ENCODE measurements at places on chromosomes 4 and X. TPM values are rescaled to one million over a fixed set of nuclear protein-coding genes. Genes with fewer than 3 reads are reported as not detected.

CAPN6 gene
- total RNA-seq, result 126 TPM

SSX4B gene
- not detected for total RNA-seq

- no peak for DNase-seq
These were observed 3.2 kb downstream of the THAP9 start for GRCh38 chr4:82903737-82904136.

GRCh38 chr4:176256921-176257320, 12.1 kb downstream of the ASB5 start:
- no peak for DNase-seq

DNA sequence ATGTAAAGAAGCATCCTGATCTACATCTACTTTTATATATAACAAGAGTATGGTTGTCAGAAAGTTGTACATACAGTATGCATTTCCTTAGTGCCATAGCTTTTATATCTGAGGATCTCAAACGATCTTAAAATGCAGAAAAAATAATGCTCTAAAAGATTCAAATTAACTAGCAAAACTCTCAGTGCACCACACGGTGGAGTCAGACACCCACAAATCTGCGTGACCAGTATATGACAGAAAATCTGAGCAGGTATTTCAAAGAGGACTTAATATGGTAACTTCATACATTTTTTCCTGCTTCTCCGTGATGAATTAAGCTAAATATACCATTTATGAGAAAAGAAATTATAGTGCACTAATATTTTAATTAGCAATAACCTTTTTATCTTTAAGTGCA, 803.0 kb downstream of the DMD start:
- peak; percentile 2 for DNase-seq

GPRASP1 gene
- 2.3 TPM for total RNA-seq

DNA sequence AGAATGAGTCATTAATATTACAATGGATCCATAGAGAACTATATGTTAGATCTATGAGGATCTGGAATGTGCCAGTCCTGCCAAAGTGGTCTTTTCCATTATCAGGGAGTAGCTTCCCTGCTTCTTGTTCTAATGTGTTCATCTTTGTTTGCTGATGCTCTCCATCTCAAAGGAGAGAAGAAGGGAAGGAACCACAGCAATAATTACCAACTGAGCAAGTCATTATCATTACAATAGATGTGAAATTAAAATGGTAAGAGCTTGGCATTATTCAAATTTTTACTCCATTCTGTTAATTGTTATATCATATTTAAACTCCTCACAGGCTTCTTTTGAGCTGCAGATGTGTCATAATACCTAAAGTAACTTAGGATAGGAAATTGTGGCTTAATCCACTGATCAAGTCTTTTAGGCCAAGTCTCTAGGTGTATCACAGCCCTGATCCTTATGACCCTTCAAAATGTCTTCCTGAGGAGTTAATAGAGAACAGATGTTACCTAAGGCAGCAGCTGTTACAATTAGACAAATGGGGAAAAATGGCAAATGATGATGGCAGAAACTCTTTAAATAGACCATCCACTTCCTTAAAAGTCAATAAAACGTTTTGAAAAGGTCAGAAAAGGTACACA, 1492.7 kb upstream of the IGFBP7 start:
- no peak for DNase-seq

- DNase-seq, result no peak
These were observed 9.4 kb upstream of the TET2 start for GRCh38 chr4:105137121-105137875.

DNA sequence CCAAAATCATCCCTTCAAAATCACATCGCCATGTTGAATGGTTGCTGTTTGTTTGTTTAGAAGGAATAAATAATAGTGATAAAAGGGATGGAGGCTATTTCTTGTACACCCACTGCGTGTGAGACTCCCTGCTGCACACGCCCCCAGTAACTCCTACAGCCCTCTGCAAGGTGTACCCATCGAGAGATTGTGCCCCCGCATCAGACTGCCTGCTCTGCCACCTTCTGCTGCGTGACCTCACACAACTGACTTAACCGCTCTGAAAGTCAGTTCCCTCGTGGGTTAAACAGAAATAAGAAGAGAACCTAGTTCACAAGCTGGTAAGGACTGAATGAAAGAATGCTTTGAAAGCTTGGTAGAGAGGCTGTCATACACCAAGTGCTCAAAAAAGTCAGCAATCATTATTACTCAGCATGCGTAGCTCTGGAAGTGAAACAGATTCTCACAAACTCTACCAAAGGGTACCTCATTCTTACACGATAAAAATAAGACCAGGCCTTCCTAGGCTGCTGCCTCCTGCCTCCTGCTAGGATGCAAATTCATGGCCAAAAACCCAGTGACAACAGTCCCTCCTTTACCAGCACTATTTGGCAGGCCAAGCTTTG, 147.1 kb downstream of the CPEB2 start:
- no peak for DNase-seq

DNA sequence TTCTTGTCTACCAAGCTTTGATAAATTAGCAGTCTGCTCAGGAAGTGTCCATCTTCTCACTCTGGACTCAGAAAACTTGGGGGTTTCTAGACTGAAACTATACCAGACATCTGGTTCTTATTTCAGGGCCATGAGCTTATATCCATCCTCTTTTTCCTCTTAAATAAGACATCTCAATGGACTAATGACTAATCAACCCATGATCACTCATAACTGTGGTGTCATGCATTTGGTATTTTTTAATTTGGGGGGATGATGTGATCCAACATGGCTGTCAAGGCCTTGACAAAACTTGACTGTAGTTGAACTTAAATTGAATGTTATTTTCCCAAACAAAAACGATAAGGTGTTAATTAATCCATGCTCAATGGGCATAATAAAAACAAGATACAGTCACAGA, 87.8 kb downstream of the GPRASP3 start:
- no peak for DNase-seq

All from SJCRH30 (cell line).